ENCODE measurements at places on chromosomes 5 and 9.

- no peak for DNase-seq
These were observed 95.8 kb downstream of the PCSK1 start for GRCh38 chr5:96337048-96337781.

GRCh38 chr5:32584646-32585045 is 711 bp upstream of the SUB1 start:
- DNase-seq = no peak

GRCh38 chr5:147557876-147558745 is 48.2 kb upstream of the DPYSL3 start:
- no peak for DNase-seq

- no peak for DNase-seq
These were observed 945.2 kb upstream of the C9orf72 start for GRCh38 chr9:28518439-28518838.

- no peak for DNase-seq
These were observed 39.9 kb downstream of the MOCS2 start for GRCh38 chr5:53069626-53070025.

Measured in activated CD4-positive, alpha-beta T cell treated with anti-CD3 and anti-CD28 coated beads, Interleukin-2, amount 50 U/mL, for 1 hour (primary cell).